ENCODE measurements at places on chromosomes 7 and 10.
A peak's percentile ranks its signal among the peaks of the same experiment; 100 is the strongest.

- no peak for DNase-seq
These were observed 85.5 kb upstream of the CACUL1 start for GRCh38 chr10:118840071-118840775.

GRCh38 chr7:36563706-36564327 lies 160.5 kb downstream of the AOAH start:
- DNase-seq = no peak

DNA sequence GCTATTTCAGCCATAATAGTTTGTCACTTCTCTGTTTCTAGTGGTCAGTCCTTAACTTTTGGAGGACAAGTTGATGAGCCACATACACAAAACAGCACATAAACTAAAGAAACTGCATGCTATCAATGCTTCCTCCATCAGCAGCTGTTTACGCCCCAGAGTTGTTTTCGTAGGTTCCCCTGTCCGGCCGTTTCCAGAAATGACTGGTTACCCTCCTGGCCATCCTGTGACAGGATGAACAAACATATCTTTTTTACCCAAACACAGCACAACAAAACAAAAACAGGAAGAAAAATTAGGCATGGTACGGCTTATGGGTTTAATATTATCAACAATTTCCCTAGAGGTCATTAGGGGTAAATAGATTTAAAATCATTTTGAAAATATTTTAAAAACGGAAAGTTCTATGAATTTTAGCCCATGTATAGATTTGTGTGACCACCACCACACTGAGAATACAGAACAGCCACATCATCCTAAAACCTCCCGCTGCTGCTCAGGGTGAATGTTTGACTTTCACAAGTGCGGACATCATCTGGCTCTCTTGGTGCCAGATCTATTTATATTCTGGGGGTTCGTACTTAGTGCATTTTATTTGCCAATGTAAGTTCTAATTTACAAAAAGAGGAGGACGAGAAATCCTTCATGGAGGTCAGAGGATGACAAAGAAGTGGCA lies 74.8 kb downstream of the HIPK2 start:
- DNase-seq = no peak

- DNase-seq = no peak
These were observed 20.2 kb upstream of the OPTN start for GRCh38 chr10:13079776-13080050.

DNA sequence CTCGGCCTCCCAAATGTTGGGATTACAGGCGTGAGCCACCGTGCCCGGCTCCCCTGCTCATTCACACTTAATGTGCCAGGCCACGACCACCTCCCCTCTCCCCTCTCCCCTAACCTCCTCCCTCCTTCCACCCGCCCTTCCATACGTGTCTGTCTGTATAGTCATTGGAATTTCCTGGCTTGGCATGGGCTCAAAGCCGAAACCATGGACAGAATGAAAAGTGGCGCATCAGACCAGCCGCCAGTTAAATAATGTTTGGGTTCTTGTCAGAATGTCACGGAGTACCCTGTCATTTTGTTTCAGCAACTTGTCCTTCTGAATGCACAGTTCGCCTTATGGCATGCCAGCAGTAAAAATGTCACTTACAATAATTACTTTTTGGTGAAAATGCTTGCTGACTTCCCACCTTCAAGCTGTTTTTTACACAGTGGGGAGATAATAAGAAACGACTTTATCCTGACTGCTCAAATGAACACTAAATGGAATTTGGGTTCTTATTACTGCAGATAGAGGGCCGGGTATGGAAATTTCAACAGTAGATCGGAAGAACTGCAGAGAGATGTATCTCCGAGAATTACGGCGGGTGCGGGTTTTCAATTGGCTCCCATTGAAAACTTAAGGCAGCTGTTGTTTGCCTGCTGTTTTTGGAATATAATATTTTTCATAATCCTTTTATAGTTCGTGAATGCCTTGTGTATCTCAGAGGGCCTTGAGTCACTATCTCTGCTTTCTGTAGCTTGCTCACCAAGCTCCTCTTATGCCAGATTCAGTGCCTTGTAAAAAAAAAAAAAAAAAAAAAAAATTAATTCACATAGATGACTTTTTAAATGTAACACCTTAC lies 65.5 kb upstream of the SH2B2 start:
- peak; percentile 24 for DNase-seq

GRCh38 chr7:130881799-130882141 lies 147.8 kb upstream of the KLF14 start:
- DNase-seq = no peak

- no peak for DNase-seq
These were observed 498 bp downstream of the NDST2 start for GRCh38 chr10:73810735-73811465.

DNA sequence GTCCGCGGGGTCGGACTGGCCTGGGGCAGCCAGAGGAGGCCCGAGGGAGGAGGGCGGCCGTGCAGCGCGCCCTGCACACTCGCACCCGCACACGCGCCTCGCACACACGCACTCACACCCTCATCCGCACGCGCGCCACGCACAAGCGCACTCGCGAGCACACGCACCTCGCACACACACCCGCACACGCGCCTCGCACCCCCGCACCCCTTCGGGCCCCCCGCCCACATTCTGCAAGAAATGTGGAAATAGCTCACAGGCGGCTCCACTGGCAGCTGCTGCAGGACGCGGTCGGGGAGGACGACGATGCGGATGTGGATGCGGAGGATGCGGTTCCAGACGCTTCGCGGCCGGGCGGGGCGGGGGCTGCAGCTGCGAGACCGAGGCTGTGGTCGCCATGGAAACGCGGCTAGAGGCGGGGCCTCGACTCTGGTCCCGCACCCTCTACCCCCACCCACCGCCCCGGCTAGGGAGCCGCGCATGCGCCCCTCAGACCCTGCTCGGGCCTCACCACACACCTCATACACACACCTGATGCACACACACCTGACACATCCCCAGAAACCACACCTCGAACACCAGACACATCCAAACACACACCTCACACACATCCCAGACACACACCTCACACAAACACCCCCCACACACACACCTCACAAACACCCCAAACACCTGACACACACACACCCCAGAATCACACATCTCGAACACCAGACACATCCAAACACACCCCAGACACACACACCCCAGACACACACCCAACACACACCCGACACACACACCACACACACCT lies at the start of gene CALY:
CALY (minus strand) TSS at position 320 of the 793 bp plus-strand sequence. CDS start 7,907 bp downstream, outside the sequence.
- no peak for DNase-seq

GRCh38 chr7:135661311-135662122 lies 797 bp upstream of the STMP1 start:
- no peak for DNase-seq

DNA sequence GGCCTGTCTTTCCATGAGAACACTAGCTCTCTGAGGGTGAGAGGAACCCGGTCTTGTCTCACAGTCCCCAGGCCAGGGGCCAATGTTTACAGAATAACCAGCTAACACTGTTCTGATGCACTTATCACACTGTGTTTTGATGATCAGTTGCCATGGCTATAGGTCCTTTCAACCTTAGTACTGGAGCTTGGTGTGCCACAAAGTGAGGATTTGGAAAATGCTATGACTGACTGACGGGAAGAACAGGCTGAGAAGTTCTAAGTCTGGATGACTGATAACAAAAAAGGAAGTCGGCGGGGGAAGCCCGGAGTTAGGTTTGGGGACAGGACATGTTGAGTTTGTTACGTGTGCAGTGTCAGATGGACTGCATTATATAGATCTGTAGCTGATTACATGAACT lies 141.8 kb downstream of the CTTNBP2 start:
- no peak for DNase-seq

GRCh38 chr7:74622228-74622749 lies 35.2 kb upstream of the GTF2I start:
- DNase-seq = no peak

DNA sequence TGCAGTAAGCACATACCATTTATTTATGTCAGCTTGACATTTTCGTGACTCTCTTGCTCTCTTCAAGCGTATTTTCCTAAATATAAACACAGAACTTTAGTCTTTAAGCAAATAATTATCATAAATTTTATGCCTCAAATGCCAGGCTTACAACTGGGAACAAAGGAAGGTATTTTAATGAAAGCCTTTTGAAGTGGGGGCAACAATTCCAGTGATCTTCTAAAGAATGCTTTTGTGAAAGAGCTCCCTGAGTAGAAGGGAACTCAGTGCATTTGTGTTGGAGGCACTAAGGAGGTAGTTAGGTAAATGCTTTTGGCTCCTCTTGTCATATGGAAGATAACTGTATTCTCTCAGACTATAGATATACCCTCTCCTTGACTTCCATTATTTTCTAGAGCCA lies 104.9 kb downstream of the VPS50 start:
- no peak for DNase-seq

DNA sequence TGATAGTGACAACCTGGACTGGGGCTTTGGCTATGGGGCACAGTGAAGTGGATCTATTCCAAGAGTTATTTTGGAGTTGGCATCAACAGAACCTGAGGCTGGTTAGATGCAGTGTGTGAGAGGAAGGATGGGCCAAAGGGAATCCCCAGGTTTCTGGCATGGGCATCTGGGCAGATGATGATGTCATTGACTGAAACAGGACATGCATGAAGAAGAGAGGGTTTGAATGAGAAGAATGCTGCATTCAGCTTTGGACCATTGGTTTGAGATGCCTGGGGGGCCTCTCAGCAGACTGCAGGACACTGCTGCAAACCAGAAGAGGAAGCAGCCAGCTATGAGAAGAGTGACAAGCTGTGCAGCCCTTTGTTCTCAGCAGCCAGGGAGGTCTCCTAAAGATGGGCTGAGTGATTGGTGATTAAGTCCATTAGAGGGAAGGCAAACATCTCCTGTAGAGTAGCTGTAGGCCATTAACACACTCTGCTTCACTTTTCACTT lies 23.1 kb upstream of the PIK3CG start:
- DNase-seq = no peak
